ENCODE measurements at places on chromosomes 3 and 15.

GRCh38 chr15:78767331-78767951, 43.8 kb downstream of the ADAMTS7 start:
- DNase-seq = no peak

DNA sequence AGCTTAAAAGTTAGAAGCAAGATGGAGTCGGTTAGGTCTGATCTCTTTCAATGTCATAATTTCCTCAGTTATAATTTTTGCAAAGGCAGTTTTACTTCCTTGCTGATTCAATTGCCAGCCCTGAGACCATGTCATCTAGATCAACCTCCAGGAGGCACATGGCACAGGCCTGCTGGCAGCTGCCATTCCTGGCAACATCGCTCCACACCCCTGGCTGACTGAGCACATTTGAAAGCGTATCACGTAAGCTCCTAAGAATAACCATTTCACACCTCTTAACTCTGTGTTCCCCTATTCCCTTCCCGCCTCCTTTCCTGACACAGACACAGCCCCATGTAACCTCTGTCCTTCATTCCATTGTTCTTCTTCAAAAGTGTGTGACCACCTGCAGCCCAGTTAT, 313.9 kb upstream of the CTNNB1 start:
- DNase-seq = no peak

DNA sequence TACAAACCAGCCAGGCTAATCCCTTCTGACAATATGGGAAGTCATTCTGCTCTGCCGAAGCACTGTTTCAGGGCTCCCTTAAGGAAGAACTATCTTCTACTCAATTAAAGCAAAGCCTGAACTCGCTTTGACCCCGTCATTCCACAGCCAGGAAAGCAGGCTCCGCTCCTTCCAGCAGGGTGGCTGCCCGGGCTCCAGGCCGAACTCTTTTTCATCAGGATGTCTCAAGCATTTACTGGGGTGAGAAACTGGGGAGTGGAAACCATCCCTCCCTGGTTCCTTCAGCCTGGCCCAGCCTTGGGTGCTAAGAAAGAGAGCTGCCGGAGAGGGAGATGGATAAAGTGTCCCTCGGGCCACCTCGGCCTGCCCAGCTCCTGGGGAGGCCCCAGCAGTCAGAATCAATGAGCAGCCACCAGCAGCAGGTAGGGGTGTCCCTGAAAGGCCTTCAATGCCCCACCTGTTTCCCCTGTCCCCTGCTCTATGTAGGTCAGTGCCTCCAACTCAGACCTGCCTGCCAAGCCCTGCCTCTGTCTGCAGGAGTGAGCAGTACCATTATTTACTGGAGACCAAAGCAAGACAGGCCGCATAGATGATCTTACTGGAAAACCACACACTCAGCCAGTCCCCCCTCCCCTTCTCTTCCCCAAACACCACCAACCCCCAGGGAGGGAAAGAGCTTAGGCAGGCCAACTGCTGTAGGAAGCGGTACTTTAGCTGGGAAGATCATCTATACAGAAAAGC, 225.6 kb upstream of the TLE3 start:
- DNase-seq = no peak

DNA sequence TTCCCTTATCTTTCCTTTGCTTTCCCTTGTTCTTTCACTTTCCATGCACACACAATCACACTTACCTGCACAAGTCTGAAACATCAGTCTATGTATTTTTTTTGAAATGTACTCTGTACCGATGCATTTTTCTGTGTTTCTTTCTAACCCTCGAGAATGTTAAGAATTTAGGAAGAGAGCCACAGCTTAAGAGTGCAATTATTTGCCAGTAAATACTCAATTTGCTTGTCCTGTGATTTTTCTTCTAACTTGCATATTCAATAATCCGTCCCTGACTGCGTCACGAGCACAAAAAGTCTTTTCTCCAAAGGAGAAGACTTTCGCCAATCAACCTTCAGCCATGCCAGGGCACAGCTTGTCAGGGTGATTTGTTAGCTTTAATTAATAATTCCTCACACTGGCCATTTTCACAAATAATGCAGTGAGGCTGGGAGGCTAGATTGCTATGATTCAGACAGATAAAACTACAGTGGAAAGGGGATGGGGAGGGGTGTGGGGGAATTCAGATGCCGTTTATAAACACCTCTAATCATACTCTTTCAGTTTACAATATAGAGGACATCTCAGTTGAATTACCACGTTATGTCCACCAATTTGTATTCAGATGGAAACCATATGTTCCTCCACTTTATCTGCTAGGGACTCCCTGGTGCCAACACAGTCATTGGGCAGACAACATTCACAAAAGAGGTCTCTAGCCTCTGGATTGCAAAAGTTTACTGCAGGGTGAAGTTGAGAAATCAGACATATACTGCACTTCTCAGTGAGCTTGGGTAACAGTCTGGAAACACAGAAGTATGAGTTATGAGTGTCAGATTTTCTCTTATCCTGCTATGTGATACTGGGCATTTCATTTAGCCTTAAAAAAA, 388.0 kb downstream of the ZBTB20 start:
- DNase-seq = no peak

DNA sequence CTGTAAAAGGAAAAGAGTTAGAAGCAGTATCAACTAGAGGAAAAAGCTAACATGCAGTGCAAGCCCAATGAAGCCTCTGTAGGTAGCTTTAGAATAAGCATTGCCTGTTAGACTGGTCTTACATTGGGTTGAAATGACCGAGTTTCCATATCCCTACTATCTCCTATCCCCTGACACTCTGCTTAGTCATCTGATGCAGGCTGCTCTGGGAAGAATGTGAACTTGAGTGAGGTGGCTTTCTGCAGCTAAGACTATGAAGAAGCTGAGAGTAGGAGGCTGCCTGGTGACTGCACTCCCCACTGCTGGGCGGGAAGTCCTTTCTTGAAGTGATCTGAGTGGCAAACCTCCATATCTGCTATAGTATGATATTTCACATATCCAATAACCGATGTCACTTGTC, 64.7 kb downstream of the OXSM start:
- DNase-seq = no peak

- DNase-seq = no peak
Measured at GRCh38 chr15:57916695-57917094, 148.8 kb downstream of the ALDH1A2 start.

DNA sequence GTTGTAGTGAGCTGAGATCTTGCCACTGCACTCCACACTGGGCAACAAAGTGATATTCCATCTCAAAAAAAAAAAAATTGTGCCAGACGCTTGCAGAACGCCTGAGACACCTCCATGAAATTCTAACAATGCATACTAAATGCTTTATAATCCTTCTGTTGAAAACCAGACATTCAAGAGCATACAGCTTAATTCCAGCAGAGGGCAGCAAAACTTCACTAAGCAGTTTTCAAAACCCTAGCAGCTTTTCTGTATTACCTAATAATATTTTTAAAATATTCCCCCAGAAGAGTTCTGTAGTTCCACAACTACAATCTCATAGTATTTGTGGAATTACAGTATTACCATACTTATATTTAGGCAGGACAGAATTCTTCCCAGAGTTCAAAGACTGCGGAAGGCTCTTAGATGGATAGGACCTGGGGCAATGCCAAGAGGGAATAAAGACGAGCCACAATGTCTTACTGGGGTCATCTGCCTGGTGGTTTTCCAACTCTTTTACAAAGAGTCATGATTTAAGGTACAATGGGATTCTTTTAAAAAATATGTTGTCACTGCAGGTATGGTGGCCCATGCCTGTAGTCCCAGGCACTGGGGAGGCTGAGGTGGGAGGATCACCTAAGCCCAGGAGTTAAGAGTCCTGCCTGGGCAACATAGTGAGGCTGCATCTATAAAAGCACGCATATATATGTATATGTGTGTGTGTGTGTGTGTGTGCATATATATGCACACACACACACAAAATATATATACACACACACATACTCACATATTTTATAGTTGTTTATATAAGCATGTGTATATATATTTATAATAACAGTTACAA, 19.6 kb upstream of the TASOR start:
- no peak for DNase-seq

DNA sequence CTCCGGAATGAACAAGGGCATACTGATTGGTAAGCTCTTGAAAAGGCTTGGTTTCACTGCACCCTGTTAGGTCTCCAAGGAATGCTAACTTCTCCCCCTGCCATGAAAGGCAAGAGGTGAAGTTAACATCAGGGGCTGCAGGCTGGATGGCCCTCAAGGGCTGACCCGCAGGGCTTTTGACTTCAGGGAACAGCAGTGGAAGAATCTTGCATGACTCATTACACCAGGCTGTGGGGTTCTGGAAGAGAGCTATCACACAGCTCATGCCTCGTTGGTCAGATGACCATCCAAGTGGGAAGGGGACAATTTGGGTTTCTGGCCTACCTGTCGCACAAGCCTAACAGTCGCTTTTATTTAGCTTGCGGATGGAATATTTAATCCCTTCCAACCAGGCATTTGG, 23.6 kb upstream of the ATG7 start:
- no peak for DNase-seq

DNA sequence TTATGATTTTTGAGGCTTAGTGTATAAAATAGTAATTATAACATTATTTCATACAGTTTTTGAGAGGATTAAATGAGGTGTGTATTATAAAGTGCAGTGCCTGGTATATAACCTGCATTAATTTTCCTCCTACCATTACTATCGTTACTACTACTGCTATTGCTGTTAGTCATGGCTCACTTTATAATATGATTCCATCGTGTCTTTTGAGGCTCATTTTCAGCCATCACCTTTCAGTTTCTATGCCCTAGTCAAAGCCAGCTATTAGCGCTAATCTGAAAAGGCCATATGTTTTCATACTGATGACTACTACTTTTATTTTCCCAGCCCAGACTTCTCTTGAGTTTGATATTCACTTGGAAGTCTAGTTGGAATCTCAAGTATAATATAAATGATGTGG, 5.5 kb downstream of the MEF2A start:
- DNase-seq = no peak

DNA sequence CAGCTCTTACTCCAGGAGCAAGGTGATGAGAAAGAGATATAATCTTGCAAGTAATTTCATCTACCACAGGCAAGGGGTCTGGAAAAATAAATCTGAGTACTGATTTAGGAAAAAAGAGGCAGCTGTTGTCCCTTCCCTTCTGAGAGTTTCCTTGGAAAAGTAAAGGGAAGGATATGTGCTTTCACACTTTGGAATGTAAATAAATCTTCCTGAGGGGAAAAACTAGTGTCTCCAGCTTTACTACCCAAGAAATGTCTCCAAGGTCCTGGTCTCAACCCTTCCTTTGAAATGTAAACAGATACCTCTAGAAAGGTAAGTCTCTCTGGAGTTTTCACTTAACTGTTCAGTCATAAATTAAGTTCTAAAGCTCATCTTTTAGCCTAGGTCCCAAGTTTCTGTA, 102.6 kb downstream of the DPH6 start:
- no peak for DNase-seq

- no peak for DNase-seq
Measured at GRCh38 chr3:184952671-184953070, 140.7 kb downstream of the VPS8 start.

GRCh38 chr3:10996345-10997013, 3.9 kb downstream of the SLC6A1 start:
- no peak for DNase-seq

GRCh38 chr3:87780811-87781210, 278.0 kb downstream of the CGGBP1 start:
- no peak for DNase-seq

DNA sequence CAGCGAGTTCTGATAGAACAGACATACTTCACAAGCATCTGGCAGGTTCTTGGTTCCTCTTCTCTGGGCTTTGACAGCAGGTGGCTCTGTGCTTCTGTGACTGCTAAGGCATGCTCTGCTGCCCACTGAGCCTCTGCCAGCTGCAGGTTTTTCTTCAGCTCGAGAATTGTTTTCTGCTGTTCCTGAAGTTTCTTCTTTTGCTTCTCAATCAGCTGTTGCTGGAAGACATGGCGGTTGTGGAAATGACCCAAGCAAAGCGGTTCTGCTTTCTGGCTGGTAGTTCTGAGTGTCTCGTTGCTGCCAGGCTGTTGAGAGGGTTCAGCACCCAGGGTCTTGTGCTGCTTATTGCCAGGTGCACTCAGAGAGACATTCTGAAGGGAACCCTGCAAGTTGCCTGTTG, 50.8 kb downstream of the CCDC191 start:
- DNase-seq = no peak
